ENCODE measurements at places on chromosomes 5 and 9. TPM values are rescaled to one million over a fixed set of nuclear protein-coding genes. Genes with fewer than 3 reads are reported as not detected.

DNA sequence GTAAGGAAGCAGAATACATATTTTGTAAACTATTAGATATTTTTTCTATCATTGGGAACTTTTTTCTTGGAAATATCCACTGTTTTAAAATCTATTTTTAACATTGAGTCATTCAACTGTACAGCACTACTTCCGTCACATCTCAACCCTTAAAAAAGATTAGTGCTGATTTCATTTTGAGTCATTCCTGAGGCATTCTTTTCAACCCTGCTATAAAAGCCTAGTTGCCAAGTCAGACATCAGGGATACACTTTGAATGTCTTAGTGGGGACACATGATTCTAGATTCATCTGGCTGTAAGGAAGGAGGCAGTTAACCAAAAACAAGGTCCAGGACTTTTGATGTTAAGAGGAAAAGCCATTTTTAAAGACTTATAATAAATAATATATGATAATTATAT, 160.9 kb downstream of the GIN1 start:
- no peak for DNase-seq

GRCh38 chr9:99834474-99834873, 12.8 kb downstream of the NR4A3 start:
- no peak for DNase-seq

- DNase-seq: no peak
Observed at GRCh38 chr9:99220011-99220410, 1.7 kb downstream of the ALG2 start.

DNA sequence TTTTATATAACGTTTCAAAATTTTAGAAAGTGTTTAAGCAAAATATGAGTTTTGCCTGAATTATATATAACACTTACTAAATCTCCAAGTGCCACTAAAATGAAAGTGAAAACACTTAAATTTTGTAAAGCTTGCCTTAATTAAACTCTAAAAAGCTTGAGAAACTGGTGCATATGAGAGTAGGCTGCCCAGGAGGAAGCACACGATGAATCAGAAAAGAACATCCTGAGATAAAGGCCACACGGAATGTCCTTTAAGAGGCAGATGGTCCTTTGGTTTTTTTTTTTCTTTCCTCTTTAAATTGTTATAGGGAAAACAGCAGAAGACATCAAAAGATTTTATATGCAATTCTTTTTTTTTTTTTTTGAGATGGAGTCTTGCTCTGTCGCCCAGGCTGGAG, 60.3 kb downstream of the HABP4 start:
- DNase-seq: no peak

DNA sequence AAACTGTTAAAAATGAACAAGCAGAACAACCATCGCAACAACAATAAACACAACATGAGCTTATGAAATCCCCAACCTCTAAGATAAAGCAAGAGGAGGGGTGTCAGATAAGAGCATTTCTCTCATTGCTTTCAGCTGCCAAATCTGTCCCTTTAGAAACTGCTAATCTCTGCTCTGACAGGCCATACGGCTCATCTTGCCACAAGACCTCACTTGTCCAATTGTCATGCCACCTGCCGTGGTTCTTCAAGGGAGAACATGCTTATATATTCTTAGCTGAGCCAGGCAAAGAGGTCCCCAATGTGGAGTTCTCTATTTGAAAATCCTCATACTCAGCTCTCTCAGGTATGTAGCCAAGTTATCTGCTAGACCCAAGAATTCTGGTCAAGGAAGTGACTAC, 405.0 kb upstream of the TNC start:
- no peak for DNase-seq

GRCh38 chr9:85940275-85940831, 593 bp upstream of the NAA35 start:
- DNase-seq: no peak

SPINK1 gene
- total RNA-seq: 1.5 TPM

PTGDS gene
- total RNA-seq: not detected

Measured in activated T-cell treated with anti-CD3 and anti-CD28 coated beads, Interleukin-2, amount 50 U/mL, for 4 hours (primary cell).